Lower lobe of right lung (tissue), 2 donors: ENCODE measurements at places on chromosomes 2 and 18.
A peak's percentile ranks its signal among the peaks of the same experiment; 100 is the strongest.

GRCh38 chr2:120803764-120804335 is 68.2 kb downstream of the GLI2 start:
- no peak overlapping the region for H3K27ac ChIP-seq
- H3K36me3 ChIP-seq: no peaks in the 10 kb centered on the region
- no peaks in the 10 kb centered on the region for H3K27me3 ChIP-seq

GRCh38 chr2:9378433-9379390 is 44.6 kb downstream of the ITGB1BP1 start:
- peaks cover 17% of the 10 kb centered on the region for H3K4me1 ChIP-seq
- DNase-seq: no peak
- H3K27me3 ChIP-seq: no peaks in the 10 kb centered on the region
- no peak overlapping the region for H3K4me3 ChIP-seq

GRCh38 chr2:136117909-136118818 is at the start of gene CXCR4:
TSS of gene CXCR4 (minus strand) at chr2:136118149. CDS start at chr2:136118060, 89 bp downstream.
- H3K36me3 ChIP-seq: peaks cover 16% of the 10 kb centered on the region
- peak within 1 kb of the TSS; percentile 85 for H3K27ac ChIP-seq
- peak; percentile 87 for DNase-seq
- peaks cover 24% of the 10 kb centered on the region for H3K27me3 ChIP-seq
- peaks cover 54% of the 10 kb centered on the region for H3K4me1 ChIP-seq

DNA sequence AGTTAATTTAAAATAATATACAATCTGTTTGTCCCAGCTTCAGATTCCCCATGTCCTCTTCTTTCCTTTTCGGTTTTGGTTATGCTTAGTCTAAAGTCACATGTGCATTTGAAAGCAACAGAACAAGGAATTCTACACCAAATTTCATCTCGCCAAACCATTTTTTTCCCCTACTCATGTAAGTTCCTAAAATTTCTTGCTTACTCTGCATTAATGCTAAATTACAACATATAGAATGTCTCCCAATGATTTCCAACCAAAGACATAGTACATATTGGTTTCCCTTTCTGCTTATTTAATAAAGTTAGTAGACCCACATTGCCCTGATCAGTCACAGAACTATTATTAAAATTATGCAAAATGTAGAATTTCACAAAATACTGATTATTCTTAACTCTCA is 212.3 kb downstream of the ARHGAP15 start:
- H3K4me1 ChIP-seq: no peaks in the 10 kb centered on the region
- H3K4me3 ChIP-seq: no peak overlapping the region
- no peak for DNase-seq
- H3K27ac ChIP-seq: no peak overlapping the region

DNA sequence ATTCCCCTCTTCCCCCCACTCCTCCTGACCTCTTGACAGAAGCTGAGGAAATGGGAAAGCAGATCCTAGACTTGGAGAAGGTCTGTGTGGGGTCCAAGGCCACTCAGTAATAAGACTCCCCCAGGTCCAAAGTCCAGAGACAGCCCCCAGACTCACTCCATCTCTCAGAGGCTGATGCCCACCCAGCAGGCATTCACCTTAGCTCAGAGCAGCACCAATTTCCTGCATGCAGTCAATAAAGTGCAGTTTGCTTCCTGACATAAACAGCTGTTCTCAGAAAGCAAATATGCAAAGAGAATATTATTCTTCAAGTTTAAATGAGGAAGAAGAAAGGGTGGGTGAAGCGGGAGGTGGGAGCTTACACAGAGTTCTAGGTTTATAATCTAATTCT is 84.1 kb upstream of the RTN4 start:
- peak overlapping the region; percentile 69 for H3K27ac ChIP-seq
- peak overlapping the region; percentile 43 for H3K4me3 ChIP-seq
- H3K4me1 ChIP-seq: peaks cover 56% of the 10 kb centered on the region
- no peaks in the 10 kb centered on the region for H3K27me3 ChIP-seq
- no peak for DNase-seq
- H3K36me3 ChIP-seq: no peaks in the 10 kb centered on the region

GRCh38 chr18:36186461-36187192 is 670 bp upstream of the MOCOS start:
- peak overlapping the region; percentile 78 for H3K4me3 ChIP-seq
- no peaks in the 10 kb centered on the region for H3K36me3 ChIP-seq
- peak; percentile 83 for DNase-seq
- H3K27me3 ChIP-seq: no peaks in the 10 kb centered on the region
- H3K4me1 ChIP-seq: peaks cover 21% of the 10 kb centered on the region

GRCh38 chr2:175490360-175490791 is 308.9 kb upstream of the ATP5MC3 start:
- H3K4me3 ChIP-seq: no peak overlapping the region
- no peaks in the 10 kb centered on the region for H3K36me3 ChIP-seq
- DNase-seq: no peak

DNA sequence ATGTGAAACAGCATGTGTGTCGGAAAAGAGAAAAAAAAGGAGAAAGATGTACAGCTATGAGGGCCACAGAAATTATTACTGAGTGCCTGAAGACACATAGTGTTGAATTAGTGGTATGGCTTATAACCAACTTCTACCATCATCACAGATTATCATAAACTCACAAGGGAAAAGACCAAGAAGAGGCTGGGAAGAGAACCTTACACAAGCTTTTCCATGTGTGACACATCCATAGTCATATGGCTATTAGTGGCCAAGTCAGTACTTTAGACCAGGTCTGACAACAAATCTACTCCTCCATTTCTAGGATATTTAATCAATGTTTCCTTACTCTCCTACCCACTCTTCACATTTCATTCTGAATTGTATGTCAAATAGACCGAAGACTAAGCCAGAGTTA is 3.5 kb upstream of the GALNT5 start:
- H3K27ac ChIP-seq: no peak overlapping the region
- no peaks in the 10 kb centered on the region for H3K4me1 ChIP-seq
- DNase-seq: no peak
- H3K4me3 ChIP-seq: no peak overlapping the region
- H3K27me3 ChIP-seq: no peaks in the 10 kb centered on the region

GRCh38 chr2:178722296-178722695 is 84.9 kb downstream of the TTN start:
- peaks cover 2% of the 10 kb centered on the region for H3K36me3 ChIP-seq
- H3K27ac ChIP-seq: no peak overlapping the region
- DNase-seq: no peak
- no peaks in the 10 kb centered on the region for H3K27me3 ChIP-seq
- no peaks in the 10 kb centered on the region for H3K4me1 ChIP-seq

DNA sequence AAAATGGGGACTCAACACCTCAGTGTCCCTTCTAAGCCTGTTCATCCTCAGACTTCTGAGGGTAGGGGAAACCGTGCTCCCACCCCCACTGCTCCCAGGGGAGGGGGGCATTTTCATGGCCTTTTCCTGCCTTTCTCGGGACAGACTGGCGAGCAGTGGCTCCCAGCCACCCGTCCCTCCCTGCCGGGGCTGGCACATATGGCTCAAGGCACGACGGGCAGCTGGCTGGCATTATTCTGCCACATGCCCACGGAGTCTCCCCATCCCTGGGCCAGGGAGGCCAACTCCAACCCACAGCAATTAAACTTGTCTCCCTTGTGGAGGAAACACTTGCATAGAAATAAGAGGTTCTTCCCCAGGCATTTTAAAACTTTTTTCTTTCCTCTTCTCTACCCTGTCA is 148.5 kb upstream of the CBLN2 start:
- no peak for DNase-seq
- H3K4me1 ChIP-seq: peaks cover 6% of the 10 kb centered on the region
- H3K27me3 ChIP-seq: no peaks in the 10 kb centered on the region
- H3K27ac ChIP-seq: no peak overlapping the region

- no peaks in the 10 kb centered on the region for H3K27me3 ChIP-seq
- peaks cover 42% of the 10 kb centered on the region for H3K4me1 ChIP-seq
- H3K27ac ChIP-seq: peak overlapping the region; percentile 88
- DNase-seq: no peak
- H3K4me3 ChIP-seq: no peak overlapping the region
Observed at GRCh38 chr2:43088143-43089073, 138.0 kb downstream of the ZFP36L2 start.

DNA sequence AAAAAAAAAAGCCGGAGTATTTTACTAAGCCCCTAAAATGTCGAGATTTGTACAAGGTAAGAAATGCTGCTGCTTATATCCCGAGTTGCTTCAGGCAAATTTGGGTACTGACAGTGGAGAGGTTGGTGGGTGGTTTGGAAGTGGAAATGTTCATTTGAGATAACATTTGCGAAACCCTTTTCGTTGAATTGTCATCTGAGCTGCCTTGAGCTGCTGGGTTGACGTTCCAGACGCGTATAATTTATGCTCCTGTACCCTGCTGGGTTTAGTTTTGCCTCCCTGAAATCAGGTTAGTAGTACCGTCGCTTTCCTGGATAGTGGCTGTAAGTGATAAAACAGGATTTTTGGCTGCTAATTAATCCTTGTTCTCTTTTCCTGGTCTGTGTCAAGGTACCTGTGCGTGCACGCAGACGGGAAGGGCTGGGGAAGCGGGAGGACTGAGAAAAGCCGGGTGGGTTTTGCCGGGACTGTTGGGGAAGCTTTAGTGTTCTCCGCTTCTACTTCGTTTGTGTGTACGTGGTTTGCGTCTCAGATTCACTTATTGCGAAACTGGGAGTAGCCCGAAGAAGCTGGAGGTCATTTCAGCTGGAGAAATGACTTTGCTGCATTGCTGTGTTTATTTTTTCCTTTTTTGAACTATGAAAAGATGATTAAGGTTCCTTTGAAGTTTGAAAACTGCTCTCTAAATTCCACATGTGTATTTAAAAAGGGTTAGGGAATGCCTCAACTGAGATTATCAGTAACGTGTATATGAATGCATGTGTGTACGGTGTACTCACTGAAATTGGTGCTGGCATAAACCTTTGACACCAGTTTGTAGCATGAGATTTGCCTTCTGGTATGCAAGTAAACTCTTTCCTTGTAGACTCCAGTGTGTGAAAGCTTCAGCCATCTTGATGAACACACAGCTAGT is 709 bp downstream of the UGP2 start:
- peak overlapping the region; percentile 91 for H3K4me3 ChIP-seq
- H3K4me1 ChIP-seq: peaks cover 49% of the 10 kb centered on the region
- no peak for DNase-seq
- no peaks in the 10 kb centered on the region for H3K36me3 ChIP-seq
- no peaks in the 10 kb centered on the region for H3K27me3 ChIP-seq

GRCh38 chr2:79369127-79369526 is 143.7 kb upstream of the CTNNA2 start:
- DNase-seq: no peak
- no peaks in the 10 kb centered on the region for H3K4me1 ChIP-seq
- H3K36me3 ChIP-seq: no peaks in the 10 kb centered on the region
- H3K27ac ChIP-seq: no peak overlapping the region
- no peak overlapping the region for H3K4me3 ChIP-seq
- no peaks in the 10 kb centered on the region for H3K27me3 ChIP-seq

DNA sequence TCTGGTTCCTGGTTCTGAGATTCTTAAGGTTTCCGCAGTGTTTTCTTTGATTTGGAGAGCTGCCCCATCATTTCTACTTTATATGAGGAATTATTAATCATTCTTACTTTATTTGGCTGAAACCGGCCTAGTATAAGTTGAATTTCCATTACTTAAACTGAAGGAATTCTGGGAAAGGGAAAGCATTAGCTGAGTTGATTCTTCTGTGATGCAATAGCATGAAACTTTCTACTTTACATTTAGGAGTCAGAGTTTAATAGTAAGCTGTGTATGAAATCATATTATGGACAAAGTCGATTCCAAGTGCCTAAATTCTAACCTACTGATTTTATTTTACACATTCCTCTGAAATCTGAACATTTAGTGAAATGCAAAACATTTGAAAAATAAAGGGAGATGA is 1269.7 kb upstream of the ZEB2 start:
- DNase-seq: no peak
- H3K27me3 ChIP-seq: no peaks in the 10 kb centered on the region
- no peaks in the 10 kb centered on the region for H3K36me3 ChIP-seq
- no peak overlapping the region for H3K27ac ChIP-seq
- H3K4me1 ChIP-seq: no peaks in the 10 kb centered on the region

DNA sequence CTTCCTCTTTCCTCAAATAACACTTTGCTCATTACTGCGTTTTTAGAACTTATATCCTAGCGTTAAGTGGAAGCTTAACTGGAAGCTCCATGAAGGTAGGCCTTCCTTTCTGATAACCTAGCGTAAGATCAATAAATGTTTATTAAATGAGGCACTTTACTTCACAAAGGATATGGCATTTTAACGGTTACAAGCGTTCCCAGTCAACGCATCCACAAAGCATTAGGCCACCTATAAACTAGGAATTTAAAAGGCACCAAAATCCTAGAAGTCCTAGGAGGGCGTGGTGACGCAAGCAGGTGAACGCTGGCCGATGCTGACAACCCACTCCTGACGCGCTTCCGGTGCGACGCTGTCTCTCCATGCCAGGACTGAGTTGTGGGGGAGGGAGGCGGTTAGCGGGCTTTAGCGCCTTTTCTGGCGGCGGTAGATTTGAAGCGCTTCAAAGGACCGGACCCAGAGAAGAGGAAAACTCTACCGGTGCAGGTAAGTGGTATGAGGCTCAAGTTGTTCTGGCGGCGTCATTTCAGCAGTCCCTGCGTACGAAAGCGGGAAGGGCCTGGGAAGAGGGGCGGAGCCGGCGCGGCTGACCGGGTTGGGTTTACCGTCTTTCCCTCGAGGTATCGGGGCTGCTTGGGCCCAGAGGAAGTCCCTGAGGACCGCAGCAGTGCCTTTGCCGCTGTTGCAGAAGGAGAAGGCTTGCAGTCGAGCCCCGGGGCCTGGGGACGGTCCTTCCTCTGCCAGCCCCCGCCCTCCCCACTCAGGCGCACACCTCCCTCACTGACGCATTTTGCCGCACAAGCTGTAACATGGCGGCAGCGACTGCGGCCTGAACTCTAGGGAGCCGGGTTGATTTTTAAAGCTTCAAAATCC is at the start of gene PPIG:
Gene PPIG, plus strand, starts transcription at position 347 of the 873 bp plus-strand sequence. CDS start 19,691 bp downstream, outside the sequence.
- H3K4me1 ChIP-seq: peaks cover 29% of the 10 kb centered on the region
- DNase-seq: peak; percentile 95
- H3K27ac ChIP-seq: peak within 1 kb of the TSS; percentile 98
- no peaks in the 10 kb centered on the region for H3K36me3 ChIP-seq

DNA sequence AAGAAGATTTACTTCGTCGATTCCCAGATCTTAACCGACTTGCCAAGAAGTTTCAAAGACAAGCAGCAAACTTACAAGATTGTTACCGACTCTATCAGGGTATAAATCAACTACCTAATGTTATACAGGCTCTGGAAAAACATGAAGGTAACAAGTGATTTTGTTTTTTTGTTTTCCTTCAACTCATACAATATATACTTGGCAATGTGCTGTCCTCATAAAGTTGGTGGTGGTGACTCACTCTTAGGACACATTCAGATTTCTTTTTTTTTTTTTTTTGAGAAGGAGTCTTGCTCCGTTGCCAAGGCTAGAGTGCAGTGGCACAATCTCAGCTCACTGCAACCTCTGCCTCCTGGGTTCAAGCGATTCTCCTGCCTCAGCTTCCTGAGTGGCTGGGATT is 26.8 kb downstream of the MSH2 start:
- DNase-seq: no peak
- H3K4me1 ChIP-seq: no peaks in the 10 kb centered on the region
- H3K36me3 ChIP-seq: peaks cover 22% of the 10 kb centered on the region
- H3K27me3 ChIP-seq: no peaks in the 10 kb centered on the region
- no peak overlapping the region for H3K27ac ChIP-seq
- no peak overlapping the region for H3K4me3 ChIP-seq

DNA sequence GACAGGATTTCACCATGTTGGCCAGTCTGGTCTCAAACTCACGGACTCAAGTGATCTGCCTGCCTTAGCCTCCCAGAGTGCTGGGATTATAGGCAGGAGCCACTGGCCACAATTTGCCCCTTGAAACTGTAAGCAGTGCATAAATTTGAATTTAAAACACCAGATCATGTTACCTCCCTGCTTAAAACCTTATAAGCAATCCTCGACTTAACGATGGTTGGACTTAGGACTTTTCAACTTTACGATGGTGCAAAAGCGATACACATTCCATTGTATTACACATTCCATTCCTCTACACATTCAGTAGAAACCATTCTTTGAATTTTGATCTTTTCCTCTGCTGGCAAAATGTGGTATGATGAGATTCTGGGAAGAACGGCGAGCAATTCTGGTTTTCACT is 23.2 kb upstream of the EFR3B start:
- H3K27ac ChIP-seq: no peak overlapping the region
- DNase-seq: no peak
- H3K27me3 ChIP-seq: no peaks in the 10 kb centered on the region
- no peak overlapping the region for H3K4me3 ChIP-seq
- no peaks in the 10 kb centered on the region for H3K36me3 ChIP-seq
